Right forelimb (tissue), 1 donor: ENCODE measurements at places on chromosomes 2 and 18.

GRCh38 chr2:231522418-231523180 lies 7.6 kb downstream of the NMUR1 start:
- no peak for DNase-seq

DNA sequence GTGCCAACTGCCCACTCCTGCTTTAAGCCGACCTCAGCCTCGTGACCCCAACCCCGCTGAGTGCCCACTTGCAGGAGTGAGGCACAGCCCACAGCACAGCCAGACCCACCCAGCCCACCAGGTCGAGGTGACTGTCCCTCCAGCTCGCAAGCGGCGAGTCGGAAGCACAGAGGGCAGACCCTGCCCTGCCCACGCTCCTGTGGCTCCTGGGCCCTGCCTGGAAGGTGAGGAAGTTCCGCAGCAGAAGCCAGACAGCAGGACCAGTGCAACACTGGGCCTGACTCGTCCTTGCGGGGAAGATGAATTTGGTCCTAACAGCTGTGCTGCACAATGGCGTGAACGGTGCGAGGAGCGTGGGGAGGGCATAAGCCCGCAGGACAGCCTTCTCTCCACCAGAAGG lies 9.9 kb downstream of the DTYMK start:
- DNase-seq, result no peak

DNA sequence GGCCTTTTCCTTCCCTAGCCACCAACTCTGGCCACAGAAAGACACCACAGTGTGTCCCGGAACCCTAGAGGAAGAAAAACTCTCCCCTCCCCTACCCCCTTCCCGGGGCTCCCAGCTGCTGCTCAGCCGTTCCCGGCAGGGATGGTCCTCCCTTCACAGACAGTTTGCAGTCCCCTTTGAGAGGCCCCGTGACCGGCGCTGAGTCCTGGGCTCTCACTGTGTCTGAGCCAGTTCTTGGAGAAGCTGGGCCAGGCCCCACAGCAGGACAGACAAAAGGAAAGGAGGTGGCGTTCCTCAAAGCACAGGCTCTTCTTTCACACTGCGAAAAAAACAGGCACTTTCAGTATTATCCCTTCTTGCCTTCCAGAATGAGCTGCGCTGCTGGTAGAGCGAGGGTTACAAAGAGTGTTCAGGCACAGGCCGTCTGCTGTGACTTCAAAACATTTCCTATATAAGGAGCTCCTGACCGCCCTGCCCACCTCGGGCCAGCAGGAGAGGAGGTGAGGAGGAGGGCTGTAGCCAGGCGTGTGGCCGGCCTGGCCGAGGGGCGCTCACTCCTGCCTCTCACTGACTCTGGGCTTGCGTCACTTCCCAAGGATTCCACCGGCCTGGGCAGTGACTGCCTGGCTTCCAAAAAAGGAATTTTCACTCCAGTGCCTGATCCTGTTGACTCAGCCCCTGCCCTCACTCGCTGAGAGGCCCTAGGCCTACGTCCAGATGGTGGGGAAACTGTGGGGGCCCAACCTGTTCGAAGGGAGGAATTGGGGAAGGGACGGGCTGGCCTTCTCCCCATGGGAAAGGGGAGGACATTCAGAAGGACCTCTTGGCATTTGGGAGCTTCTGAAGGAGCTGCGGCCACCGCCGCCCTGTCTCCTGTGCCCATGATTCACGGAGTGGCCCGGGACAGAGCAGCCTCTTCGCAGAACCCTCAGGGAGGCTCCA lies 24.9 kb downstream of the CIDEA start:
- DNase-seq, result peak; percentile 85

DNA sequence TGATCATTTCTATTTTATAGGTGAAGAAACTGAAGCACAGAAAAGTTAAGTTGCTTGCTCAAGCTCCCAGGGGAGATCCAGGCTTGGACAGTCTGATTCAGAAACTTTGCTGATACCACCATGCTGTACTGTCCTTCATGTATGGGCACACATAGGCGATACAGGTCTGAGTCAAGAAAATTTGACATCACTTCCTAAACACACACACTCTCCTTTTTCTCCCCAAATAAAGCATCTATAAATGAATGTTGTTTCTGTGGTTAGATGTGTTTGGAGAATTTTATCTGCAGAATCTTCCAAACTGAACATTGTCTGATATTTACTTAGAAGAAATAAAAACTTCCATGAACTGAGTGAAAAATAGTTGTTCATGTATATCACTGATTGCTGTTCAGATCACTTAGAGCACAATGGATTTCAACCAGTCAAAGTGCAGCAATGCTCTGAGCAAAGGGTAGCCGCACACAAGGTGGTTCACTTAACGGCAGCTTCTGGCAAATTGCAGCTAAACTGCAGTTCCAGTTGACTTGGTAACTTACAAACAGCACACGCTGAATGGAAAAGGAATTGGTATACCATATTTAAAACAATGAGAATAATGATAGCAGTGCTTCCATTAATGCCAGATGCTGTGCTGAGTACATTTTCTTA lies 10.0 kb upstream of the AGFG1 start:
- DNase-seq, result no peak
